ENCODE measurements at places on chromosomes 12 and 14.

DNA sequence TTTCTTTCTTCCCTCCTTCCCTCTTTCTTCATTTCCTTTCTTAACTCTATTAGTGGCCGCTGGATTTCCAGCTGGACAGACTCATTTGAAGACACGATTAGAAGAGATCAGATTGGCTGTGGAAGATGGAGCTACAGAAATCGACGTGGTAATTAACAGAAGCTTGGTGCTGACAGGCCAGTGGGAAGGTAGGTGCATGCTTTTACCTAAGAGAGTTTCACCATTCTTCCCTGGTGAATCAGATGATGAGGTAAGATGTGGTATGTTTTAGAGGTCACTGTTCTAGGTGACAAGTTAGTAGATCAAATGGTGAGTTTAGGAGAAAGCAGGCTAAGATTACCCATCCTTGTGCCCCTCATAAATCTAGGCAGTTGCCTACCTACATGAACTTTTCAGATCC lies 51.6 kb downstream of the DERA start:
- no peak for DNase-seq

GRCh38 chr12:54967461-54967860 lies 17.1 kb downstream of the TESPA1 start:
- DNase-seq: no peak

DNA sequence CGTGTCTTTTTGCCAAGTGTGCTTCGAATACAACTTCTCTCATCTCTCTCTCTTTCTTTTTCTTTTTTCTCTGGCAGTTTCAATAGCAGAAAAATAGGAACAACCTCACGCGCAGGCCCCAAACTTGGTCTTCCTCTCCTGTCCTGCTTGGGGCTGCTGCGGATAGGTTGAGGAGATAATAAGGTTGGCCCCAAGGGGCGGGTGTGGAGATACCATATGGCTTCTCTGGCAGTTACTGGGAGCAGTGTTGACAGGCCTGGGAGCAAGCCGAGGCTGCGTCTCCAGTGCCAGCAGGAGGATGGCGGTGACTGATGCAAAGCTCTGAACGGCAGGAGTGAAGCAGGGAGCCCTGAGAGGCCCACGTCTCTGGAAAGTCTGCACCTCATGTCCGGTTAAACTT lies 89.5 kb upstream of the MANSC4 start:
- DNase-seq: no peak

DNA sequence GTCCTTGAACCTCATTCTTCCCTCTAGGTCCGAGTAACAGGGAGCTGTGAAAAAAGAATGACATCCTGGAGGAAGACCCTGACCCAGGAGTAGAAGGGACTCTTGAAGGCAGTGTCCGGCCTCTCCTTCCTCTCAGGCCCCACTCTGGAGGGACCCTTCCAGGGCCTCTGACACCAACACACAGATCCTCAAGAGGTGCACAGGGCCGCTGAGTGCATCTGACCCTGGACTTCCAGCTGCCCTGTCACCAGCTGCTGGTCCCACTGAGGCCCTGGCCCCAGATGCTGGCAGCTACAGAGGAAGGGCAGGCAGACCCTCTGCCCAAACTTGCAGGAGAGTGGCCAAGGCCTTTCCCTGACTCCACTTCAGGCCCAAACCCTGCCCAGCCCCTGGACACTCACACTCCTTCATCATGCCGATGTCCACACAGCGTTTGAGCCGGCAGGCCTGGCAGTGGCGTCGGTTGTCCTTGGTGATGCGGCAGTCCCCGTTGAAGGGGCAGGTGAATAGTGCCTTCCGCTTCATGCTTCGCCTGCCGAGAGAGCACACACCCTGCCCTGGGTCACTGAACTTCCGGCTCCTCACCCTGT lies 40.1 kb downstream of the VDR start:
- no peak for DNase-seq

DNA sequence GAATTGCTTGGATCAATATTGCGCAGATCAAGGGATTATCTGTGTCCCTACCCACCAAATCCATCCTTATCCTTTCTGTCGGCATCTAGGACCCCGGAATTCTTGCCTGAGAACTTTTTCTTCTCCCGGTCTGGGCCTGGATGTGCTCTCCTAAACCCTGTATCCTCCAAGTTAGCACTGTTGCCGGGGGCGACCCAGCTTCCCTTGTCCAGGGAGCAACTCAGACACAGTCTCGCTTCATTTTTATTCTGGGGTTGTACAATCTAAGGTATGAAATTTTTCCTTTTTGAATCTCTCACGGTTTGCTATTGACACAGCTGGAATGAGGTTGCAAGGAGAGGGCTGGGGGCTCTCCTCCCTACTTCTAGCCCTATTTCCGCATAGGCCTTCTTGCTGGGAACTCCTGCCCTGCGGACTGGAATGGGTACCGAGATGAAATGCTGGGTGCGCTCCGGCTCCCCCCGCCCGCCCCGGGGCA lies 403 bp upstream of the PNP start:
- no peak for DNase-seq

GRCh38 chr14:56057071-56057741 lies 61.0 kb upstream of the PELI2 start:
- DNase-seq: no peak

GRCh38 chr12:54019924-54020590 lies 8.2 kb upstream of the HOXC6 start:
- no peak for DNase-seq

DNA sequence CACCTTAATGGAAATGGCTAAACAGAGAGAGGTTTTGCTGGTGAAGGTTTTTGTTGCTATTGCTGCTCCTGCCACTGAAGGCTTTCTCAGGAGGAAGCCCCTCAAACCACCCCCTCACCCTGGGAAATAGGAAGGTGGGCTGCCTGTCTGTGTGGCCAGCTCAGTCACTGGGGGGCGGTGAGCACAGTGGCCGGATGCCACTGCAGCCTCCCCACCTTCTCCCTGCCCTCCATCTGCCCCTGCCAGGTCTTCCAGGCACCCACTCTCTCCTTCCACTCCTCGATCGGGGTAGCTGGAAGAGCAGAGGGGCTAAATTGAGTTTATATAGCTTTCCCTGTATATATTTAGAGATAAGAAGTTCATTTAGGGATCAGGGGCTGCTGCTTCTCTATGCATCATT lies 80.8 kb downstream of the PAPOLA start:
- no peak for DNase-seq

DNA sequence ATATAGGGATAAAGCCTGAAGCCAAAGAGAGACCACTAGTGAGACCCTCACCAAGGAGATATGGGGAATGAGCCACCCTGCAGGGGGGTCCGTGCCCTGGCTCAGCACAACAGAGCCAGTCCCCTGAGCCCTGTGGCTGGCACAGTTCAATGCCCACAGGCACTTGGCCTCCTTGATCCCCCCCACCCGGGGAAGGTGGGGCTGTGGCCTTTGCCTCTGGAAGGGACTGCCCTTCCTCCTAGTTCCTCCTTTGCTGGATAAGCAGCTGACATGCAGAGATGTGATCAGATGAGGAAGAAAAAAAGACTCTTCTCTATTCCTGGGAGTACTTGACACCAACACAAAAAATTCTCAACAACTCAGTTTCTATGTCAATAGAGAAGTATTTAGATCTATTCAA lies 19.9 kb downstream of the TTC7B start:
- DNase-seq: no peak

DNA sequence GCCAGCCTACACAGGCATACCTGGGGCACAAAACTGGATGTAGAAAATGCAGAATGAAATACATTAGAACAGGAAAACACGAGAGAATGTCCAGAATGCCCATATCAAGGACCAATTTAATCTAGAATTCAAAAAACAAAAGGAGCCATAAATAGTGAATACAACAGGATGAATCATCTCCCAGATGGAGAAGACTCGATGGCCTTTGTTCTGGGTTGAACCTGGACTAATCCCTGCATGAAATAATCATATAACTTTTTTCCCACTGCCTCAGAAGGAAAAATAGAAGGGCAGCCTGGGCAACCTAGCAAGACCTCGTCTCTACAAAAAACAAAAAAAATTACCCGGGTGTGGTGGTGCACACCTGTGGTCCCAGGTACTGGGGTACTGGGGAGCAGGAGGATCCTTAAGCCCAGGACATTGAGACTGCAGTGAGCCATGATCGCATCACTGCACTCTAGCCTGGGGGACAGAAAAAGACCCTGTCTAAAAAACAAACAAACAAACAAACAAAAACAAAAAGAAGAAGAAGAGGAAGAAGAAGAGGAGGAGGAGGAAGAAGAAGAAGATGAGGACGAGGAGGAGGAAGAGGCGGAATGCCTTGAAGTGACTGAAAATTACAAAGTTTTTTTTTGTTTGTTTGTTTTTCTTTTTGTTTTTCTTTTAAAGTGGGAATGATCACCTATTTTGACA lies 30.3 kb upstream of the NRDE2 start:
- DNase-seq: no peak

- no peak for DNase-seq
These were observed 10.9 kb downstream of the NOC4L start for GRCh38 chr12:132154941-132155770.

- no peak for DNase-seq
These were observed 10.6 kb upstream of the CSAD start for GRCh38 chr12:53191096-53191884.

- DNase-seq: no peak
These were observed 2.3 kb downstream of the SP7 start for GRCh38 chr12:53333845-53334244.

DNA sequence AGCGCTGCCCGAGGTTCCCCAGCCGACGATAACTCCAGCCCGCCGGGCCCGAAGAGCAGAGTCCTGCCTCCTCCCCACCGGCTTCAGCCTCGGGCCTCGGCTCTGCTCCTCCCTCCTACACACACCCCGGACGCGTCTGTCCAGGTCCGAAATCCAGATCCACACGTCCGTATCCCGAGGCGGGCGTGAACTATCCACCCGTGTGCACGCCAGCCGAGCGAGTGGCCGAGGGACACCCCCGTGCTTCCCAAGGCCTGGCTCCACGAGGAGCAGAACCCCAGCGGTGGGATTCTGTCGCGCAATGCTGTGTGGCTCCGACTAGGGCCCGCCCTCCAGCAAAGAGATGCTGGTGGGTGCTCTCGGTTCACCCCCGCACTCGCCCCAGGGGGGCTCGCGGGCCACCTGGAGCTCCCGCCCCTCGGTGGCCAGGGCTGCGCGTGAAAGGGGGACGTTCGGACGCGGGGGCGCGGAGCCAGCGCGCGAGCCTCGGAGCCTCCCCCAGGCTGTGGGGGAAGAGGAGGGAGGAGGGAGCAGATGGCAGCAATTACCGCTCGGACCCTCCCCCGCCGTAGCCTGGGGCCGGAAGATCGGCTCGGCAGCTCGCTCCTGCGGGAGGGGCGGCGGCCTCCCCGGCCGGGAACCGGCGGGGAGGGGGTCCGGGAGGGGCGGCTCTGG lies 18.9 kb upstream of the ANKRD33 start:
- DNase-seq: no peak

- DNase-seq: no peak
These were observed 239.2 kb upstream of the RMST start for GRCh38 chr12:97223419-97223818.

GRCh38 chr12:124740691-124741137 lies 123.0 kb downstream of the SCARB1 start:
- DNase-seq: peak; percentile 93

GRCh38 chr14:40122968-40123648 lies 690.9 kb upstream of the FBXO33 start:
- DNase-seq: no peak

DNA sequence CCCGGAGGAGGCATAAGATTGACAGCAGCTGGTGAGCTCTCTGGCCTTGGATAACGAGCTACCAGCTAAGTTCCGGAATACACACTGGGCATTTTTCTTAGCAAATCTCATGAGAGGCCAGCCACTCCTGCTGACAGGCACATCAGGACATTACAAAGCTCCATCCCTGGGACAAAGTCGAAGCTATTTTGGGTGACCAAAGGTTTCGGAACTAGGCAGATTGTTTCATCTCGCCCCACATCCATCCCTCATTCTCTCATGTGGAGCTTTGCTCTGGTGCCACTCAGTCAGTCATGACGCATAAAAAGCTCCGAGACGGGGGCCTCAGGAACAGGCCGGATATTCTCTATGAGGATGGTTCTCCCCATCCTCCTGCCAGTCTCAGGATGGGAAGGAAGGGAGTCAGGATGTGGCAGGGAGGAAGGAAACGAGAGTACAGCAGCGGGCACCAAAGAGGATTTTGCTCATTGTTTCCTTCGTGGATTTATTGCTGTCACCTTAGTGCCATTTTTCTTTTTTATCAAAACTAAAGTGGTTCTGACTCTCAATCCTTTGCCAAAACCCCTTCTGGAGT lies 253.1 kb upstream of the FKBP4 start:
- DNase-seq: no peak

DNA sequence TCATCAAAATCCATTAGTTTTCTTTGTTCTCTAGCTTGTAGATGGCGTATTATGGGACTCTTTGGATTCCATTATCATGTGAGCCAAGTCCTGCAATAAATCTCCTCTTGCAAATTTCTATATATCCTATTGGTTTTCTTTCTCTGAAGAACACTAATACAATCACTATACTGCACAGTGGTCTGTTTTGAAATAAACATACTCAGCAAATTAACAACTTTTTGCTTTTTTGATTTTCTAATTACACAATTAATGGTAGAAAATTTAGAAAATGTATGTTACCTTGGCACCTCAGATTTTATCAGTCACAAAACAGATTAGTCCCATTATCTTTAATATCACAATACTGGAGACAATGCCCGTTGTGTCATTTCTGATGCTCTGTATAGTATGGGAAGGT lies 513.2 kb upstream of the MIS18BP1 start:
- DNase-seq: no peak

GRCh38 chr14:102541771-102542170 lies 32.2 kb upstream of the ANKRD9 start:
- DNase-seq: no peak

- no peak for DNase-seq
These were observed 237.9 kb upstream of the CCDC196 start for GRCh38 chr14:66248256-66248655.

DNA sequence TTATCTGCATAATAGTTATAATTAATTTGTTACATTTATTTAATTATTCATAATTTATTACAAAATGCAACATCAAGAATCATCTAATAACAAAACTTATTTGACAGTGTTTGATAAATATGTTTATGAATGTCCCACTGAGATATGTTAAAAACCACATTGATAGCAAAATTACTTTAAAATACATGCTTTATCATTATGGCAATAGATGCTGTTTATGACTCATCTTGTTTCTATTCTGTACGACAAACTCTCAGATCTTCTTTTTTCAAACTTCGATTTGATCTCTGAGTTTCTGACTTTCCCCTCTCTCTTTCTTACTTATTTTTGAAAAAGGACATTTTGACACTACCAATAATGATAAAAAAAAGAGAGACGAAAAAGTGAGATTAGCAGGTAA lies 56.8 kb upstream of the LRRK2 start:
- DNase-seq: no peak

All from 8988T (cell line).